A549 (cell line): ENCODE measurements at places on chromosomes 6 and 20.
A peak's percentile ranks its signal among the peaks of the same experiment; 100 is the strongest.

- no peak for DNase-seq
These were observed 406.7 kb downstream of the LMBRD1 start for GRCh38 chr6:69390125-69390524.

GRCh38 chr6:11380969-11381744, 148.7 kb upstream of the NEDD9 start:
- DNase-seq = no peak

DNA sequence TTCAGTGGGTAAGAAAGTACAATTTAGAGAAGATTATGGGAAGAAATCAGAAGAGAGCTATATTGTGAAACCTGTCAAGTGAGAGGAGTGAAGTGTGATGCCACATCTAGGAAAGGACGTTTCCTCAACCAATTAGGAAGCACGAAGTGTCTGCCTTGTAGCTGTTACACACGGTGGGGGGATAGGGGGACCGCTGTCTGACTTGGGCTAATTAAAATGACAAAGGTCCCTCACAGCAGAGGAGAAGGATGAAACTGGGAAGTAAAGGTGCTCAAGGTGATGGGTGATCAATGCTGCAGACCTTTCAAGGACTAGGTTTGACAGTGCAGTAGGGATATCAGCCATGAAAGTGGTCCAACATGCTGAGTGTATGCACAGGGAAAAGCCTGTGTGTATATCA, 181.1 kb upstream of the PRSS16 start:
- DNase-seq = no peak

DNA sequence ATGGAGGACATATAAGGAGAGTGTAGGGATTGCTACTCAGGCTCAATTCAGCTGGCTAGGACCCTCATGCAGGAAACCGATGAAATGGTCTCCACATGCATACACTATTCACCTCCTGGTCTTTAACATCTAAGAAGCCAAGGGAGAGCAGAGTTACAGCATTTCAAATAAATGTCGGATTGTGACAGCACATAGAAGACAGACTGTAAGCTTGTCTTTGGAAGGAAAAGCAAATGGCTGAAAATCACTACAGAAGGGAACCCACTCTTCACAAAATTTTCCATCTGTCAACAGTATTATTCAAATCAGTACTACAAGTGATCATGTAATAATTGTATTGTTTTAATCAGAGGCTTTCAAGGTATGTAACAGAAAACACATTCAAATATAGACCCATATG, 72.9 kb downstream of the ATG5 start:
- DNase-seq = no peak

GRCh38 chr20:57040466-57040865, 226.0 kb downstream of the BMP7 start:
- DNase-seq = no peak

DNA sequence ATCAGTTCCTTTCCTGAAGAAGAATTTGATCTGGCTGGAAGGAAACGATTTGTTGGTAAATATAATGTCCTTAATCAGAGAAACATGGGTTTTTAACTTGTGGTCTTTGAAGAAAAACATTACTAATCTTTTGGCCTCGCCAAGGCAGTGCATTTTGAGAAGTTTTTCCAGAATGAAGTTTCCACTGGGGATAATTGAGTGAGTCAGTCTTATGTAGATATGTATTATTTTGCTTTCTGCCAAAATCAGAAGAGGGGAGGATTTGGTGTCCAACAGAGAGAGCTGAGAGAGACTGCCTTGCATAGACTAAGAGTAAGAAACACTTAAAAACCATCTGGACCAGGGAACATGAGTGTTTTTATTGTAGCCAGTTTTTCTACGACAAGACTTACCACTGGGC, 79.9 kb downstream of the FNDC1 start:
- DNase-seq = no peak

DNA sequence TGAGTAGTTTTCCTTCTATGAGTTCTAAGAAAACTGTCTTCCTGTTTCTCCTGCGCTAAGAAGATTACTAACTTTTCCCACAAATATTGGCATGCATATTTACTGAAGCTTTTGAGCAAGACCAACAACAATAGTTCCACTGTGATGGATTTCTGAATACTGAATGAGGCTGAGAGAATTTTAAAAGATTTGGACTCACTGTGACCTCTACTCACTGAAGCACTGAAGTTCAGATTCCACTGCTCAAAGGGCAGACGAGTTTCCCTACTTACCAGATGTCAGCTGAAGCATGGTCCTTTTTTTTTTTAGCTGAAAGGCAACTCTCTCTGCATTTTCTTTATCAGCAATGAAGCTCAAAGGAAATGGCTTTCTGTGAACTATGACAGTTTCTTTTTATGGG, 718.5 kb downstream of the RFPL4B start:
- DNase-seq = no peak

DNA sequence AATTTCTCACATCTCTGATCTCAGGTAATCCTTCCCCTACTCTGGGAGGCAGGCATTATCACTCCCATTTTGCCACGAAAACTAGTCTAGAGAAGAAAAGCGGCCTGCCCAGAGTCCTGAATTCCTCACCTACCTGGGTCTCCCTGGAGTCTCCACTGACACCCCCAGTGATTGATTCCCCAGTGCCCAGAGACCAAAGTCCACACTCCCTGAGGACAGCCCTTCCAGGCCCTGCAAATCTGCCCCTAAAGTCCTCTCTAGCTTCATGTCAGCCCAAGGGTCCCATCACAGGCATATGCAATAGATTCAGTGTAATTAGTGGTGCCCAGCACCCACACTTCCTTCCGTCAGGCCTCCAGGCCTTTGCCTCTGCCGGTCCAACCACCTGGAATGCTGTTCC, 47.2 kb downstream of the MAFB start:
- no peak for DNase-seq

- DNase-seq = no peak
These were observed 125.3 kb upstream of the PLCB4 start for GRCh38 chr20:8943631-8944030.

DNA sequence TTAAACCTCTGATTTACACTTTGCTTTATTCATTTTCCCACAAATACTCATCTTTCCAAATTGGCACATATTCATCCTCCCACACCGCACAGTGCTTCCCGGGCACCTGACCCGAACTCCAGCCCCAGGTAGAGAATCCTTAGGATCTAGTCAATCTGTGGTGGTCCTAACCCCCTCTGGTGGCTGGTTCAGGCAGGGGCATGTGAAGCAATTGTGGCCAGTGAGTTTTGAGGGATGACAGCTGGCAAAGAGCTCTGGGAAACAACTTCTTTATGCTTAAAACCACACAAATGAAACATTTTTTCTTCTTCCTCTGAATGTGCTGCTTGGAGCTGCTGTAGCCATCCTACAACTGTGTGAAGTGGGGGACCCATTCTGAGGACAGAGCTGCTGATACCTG, 54.7 kb downstream of the ELOVL5 start:
- no peak for DNase-seq

DNA sequence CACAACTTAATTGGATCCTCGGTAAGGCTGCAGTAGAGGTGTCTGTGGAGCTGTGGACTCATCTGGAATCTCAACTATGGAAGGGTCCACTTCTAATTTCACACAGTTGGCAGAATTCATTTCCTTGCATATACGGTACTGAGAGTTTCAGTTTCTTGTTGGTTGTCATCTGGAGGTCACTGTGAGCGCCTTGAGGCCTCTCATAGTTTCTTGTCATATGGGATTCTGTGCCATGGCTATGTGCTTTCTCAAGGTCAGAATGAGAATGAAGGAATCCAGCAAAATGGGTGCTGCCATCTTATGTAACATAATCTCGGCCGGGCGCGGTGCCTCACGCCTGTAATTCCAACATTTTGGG, 298.2 kb downstream of the DOK5 start:
- DNase-seq = no peak

- DNase-seq = no peak
These were observed 8.7 kb downstream of the RNF144B start for GRCh38 chr6:18395856-18396197.

- no peak for DNase-seq
These were observed 166.1 kb upstream of the PRDM1 start for GRCh38 chr6:105920071-105920470.

DNA sequence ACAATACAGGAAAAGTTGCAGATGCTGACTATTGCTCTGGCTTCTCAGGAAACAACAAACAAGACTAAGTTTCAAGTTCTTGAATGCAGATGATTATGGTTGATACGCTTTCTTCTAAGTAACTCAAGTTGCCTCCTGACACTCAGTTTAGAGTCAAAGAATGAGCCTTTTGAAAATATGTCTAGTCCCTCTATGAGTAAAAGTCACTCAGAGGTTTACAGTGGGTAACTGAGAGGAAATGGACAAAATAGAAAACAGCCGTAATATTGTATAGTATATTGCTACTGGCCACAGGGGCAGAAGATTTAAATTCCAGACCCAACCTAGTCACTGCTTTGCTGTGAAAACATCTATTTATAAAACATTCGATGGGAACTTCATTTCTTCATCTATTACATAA, 280.0 kb upstream of the ID4 start:
- DNase-seq = no peak

GRCh38 chr6:31794866-31795615, 511 bp downstream of the VARS1 start:
- DNase-seq = peak; percentile 25

GRCh38 chr6:53119772-53120409, 28.8 kb downstream of the GCM1 start:
- peak; percentile 44 for DNase-seq

GRCh38 chr6:50843842-50844241, 25.2 kb downstream of the TFAP2B start:
- DNase-seq = peak; percentile 2

GRCh38 chr6:57035549-57035948, 10.9 kb upstream of the KIAA1586 start:
- DNase-seq = no peak

DNA sequence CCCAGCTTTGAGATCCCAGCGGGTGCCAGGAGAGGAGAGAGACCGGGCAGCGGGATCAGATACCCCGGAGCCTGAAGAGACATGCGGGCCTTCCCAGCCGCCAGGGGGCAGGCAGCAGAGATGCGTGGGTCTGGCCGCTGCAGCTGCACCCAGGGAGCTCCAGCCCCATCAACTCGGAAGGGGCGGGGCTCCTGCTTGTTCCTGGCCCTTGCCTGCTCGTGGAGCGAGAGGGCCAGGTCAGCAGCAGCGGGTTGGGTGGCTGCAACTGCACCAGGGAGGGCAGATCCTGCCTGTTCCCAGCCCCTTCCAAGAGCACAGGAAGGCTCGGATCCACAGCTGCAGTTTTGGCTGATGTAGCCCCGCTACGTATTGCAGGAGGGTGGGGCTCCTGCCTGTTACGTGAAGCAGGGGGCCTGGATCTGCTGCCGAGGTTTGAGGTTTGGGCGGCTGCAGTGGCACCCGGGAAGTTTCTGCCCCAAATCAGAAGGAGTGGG, 532.8 kb downstream of the RFPL4B start:
- peak; percentile 5 for DNase-seq

- no peak for DNase-seq
These were observed at the start of gene SDCBP2 for GRCh38 chr20:1328680-1329330. TSS of gene SDCBP2 (minus strand) at chr20:1329139. CDS start at chr20:1320416, 8,723 bp downstream.

GRCh38 chr6:137315081-137315480, 95.9 kb upstream of the IFNGR1 start:
- no peak for DNase-seq

DNA sequence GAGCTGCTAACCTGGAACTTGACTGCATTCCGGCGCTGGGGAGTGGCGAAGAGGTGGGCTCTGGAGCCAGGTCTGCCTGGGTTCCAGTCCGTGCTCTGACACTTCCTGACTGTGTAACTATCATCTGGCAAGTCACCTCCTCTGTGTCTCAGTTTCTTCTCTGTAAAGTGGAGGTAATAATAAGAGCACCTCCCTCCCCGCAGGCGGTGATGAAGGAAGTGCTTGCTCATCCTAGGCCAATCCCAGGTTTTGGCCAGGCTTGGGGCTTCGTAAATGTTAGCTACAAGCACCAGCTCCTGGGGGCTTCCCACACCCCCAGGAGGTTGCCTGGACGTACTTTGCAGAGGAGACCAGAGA, 32.8 kb downstream of the SNAI1 start:
- DNase-seq = no peak

DNA sequence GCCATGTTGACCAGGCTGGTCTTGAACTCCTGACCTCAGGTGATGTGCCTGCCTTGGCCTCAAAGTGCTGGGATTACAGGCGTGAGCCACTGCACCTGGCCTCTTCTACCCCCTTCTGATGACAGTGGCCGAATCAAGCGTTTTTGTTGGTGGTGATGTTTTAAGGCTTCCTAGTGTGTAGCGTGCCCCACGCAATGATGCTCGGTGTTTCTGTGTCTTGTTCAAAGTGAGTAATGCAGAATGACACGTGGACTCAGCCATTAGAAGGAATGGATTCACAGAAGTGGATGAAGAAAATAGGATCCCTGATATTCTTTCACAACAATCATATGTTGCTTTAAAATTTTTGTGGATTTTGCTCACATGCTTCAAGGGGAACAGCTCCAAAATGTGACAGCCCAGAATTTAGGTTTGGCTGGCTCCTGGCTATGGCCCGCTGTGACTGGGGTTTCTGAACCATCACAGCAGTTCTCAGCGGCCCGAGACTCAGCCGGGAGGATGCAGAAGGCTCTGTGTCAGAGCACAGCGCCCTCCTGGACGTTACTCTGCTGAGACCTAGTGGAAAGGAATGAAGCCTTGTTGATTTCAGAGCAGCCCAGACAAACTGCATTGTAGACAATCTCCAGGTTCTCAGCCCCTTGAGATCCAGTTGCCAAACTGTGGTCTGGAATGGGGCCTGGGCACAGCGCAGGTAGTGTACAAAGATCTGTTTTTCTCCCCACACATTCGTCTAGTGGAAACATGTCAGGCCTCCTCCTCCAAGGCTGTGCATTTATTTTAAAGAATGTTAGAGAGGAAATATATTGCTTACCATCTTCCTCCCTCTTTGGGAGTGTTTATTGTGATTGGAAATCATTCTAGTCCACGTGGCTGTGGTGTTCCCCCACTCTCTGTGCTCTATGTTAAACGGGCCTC, 57.6 kb upstream of the TIAM2 start:
- DNase-seq = no peak

GRCh38 chr20:62336329-62336728, 30.8 kb downstream of the LAMA5 start:
- no peak for DNase-seq

DNA sequence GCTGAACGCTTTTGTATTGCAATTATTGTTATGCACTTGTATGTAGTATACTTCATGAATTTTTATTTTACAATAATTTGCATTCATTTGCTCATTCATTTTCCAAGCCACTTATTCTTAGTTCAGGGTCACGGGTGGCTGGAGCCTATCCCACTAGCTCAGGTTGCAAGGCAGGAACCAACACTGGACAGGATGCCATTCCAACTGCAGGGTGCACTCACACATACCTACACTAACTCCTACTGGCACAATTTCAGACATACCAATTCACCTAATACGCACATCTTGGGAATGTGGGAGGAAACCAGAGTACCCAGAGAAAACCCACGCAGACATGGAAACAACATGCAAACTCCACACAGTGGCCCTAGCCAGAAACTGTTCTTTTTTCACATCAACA, 61.8 kb downstream of the LMBRD1 start:
- DNase-seq = no peak

DNA sequence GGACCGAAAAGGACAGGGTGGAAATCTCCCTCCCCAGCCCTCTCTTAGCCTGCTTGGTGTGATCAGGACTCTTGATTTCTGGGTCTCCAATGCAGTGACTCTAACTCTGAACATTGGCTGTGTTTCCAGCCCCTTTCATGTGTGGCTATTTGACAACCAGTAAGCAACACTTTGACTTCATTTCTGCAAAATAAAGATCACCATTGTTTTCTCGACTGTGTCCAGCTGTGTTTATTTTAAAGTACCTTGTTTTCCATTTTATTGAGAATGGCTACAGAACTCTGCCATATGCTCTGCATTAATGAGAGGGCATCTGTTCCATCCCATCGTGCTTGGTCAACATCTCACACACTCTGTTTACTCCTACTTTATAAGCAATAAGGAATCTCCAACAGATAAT, 60.9 kb upstream of the TAGAP start:
- no peak for DNase-seq
